ENCODE measurements at places on chromosomes 6 and 20.

DNA sequence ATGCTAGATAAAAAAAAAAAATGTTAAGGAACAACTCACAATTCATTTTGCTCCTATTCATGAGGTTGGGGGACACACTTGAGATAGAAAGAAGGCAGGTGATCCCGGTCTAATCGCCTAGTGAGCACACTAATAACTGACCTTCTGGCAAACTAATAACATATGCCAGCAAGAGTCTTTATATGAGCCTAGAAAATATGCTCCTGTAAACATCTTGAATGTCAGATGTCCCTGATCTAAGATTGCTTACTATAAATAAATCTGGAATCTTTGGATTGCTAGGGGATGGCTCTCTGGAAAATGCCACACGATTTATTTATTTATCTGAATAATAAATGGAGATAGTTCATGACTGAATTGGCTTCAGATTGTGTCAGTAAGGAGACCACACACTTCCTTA is 821.9 kb downstream of the GRIK2 start:
- DNase-seq, result no peak

GRCh38 chr6:42729731-42730130 is 7.3 kb upstream of the PRPH2 start:
- no peak for DNase-seq

GRCh38 chr20:4563534-4563933 is 158.2 kb upstream of the PRND start:
- DNase-seq, result peak; percentile 50

DNA sequence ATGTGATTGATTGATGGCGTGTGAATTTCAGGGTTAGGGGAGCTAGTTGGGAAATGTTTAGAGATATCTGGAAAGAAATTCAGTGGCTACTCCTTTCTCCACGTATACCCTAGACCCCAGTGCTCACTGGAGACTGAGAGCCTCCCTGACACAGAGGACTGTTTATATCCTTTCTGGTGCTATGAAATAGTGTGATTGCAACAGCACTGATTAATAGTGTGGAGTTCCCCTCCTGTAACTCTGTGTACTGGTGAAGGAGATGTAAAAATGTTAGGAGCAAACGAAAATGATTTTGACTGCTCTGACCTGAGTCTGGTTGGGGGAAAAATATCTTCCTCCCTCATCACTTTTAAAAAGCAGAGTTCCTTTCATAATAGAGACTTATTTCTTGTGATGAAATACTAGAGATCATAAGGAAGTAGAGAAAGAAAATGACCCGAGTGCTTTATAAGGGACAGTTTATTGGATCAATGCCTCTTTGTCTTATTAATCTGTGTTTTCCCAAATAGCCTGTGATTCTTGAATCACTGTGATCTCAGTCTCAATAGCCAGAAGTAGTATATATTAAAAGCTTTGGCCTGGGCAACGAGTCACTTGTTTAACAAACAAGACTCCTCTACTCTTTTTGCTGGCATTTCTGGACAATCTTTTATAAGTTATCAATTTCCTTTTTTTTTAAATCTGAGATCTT is 92.3 kb downstream of the RNF182 start:
- DNase-seq, result no peak

GRCh38 chr6:4358414-4359107 is 223.2 kb upstream of the ECI2 start:
- DNase-seq, result peak; percentile 96

- DNase-seq, result no peak
These were observed 35.3 kb downstream of the DLL1 start for GRCh38 chr6:170255426-170256125.

- peak; percentile 94 for DNase-seq
These were observed 12.3 kb downstream of the TGM2 start for GRCh38 chr20:38152621-38153221.

DNA sequence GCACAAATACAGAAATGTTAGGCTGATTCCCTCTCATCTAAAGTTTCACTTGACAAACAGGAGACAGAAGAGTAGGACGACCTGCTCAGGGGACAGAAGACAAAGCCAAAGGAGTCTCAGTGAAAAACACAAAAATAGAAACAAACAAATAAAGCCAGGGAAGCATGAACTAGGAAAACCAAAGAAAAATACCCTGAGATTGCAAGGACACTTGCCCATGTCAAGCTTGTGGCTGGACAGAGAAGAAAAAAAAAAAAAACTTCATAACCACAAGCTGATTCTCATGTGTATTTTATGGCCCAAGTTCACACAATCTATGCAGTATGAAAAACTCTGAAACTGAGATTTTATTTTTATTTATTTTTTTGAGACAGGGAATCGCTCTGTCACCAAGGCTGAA is 85.6 kb upstream of the BEND6 start:
- DNase-seq, result no peak

GRCh38 chr20:21430020-21430419 is 32.7 kb upstream of the NKX2-4 start:
- DNase-seq, result no peak

Data from esophagus muscularis mucosa (tissue), 4 donors.